ENCODE measurements at places on chromosomes 2 and 18. TPM values are rescaled to one million over a fixed set of nuclear protein-coding genes. Genes with fewer than 3 reads are reported as not detected.

DNA sequence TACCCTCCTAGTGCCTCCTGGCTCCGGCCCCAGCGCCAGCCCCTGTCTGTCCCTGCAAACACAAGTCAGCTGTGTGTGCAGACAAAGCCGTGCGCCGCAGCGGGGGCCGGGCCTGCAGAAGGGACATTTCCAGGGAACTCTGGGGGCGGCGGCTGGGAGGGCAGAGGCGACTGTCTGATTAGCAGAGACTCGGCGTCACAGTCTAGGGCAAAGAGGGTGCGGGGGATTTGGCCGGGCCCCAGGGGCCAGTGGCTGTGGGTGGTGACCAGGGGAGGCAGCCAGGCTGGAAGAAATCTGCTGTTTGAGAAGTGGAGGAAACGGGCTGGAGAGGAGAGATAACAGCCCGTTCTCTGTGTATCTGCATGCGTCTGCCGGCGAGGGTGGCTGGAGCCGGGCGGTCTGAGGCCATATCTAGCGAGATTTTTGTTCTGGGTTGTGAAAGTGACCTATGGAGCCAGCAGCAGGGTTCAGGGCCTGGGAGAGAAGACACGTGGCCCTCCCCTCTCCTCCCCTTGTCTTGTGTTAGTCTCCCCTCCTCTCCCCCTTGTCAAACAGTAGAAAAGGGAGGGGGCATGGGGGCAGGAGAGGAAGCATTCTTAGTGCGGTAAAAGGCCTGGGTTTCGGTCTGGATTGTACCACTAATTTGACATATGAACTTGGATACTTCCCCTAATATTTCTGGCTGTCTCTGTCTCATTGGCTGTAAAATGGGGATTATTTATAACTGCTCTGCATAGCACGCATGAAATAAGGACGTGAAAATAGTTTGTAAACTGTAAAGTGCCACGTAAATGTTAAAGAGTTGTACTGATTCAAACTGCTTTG is 169.4 kb downstream of the SMAD7 start:
- DNase-seq: peak; percentile 95

Gene SCN3A
- polyA plus RNA-seq: 1.1 TPM

DNA sequence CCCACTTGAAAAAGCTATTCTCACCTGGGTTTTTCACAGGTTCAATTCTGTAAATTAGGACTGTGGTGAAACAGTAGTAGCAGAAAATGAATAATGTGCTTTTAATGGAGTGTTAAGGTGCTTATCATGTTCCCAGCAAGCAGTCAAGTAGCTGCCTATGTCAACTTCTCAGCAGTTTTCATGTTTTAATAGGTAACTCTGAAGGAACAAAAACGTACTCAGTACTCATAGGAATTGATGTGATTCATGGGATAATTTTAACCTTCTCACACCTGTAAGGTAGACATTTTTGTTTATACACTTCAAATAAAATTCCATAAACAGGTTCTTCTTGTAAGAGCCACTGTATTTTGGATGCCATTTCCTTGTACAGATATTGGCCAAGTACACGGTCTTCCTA is 801.6 kb downstream of the MBD2 start:
- DNase-seq: no peak

GRCh38 chr2:231425291-231425810 is 29.8 kb downstream of the B3GNT7 start:
- DNase-seq: no peak

GRCh38 chr2:155377931-155378444 is 679.5 kb downstream of the KCNJ3 start:
- no peak for DNase-seq

Gene REG3G
- polyA plus RNA-seq: not detected

Gene KLHL30
- polyA plus RNA-seq: 10.7 TPM

Gene PCARE
- 1.6 TPM for polyA plus RNA-seq

Gene PARD3B
- polyA plus RNA-seq: 0.71 TPM

Gene MYL12B
- polyA plus RNA-seq: 462 TPM

Measured in heart left ventricle (tissue), 16 donors.